Activated T-helper 2 cell treated with anti-CD3 and anti-CD28 coated beads, Interferon-gamma antibody, Interleukin-2, Interleukin-4, amounts not matched to agents 10 μg/mL and 5 μg/mL and 100 μg/mL, durations not matched to agents 14 hours and 24 hours and 36 hours (primary cell): ENCODE measurements at places on chromosomes 2 and 18.

DNA sequence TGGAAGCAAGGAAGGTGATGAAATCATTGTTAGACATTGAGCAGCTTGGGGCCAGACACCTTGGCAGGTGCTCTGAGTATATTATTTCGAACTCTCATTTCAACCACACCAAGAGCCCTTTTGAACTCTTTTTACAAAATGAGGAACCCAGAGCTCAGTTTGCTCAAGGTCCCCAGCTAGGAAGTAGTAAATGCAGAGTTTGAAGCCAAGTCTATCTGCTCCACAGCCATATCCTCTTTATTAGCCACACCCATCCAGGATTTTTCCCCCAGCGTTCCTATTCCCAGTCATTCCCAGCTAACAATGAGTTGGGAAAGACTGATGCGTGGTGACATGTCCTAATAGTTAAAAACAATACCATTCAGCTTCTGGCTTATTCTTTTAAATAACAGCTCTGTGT lies 40.2 kb downstream of the SEMA4F start:
- DNase-seq = no peak

- no peak for DNase-seq
Measured at GRCh38 chr18:8517276-8517675, 92.0 kb upstream of the RAB12 start.

DNA sequence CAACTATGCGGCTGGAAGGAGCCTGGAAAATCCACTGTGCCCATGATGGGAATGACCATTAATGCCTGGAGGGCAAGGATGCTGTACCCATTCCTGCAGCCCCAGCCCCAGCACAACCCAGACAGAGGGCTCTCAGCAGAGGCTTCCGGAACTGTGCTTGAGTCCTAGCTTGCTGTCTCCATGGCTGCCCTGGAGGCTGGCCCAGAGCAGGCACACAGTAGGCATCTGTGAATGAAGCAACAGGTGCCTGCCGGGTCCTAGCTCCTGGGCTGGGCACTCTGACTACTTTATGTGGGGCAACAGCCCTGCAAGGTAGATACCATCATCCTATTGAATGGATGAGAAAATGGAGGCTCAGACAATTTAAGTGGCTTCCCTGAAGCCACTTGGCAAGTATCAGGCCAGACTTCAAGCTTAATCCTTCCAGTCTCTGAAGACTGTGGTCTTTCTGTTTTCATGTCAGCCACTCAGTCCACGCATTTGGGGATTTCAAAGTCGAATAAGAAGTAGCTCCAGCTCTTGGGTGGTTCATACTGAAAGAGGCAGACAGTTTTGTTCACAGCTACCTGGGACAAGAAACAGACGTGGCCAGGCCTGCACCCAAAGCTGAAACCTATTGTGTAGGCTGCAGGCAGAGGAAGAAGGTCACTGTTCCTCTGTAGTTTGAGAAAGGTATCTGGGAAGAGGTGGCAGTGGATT lies 237.5 kb downstream of the ZBTB7C start:
- no peak for DNase-seq

- no peak for DNase-seq
Measured at GRCh38 chr2:135047300-135047699, at the start of gene MAP3K19. MAP3K19 (minus strand) TSS chr2:135047447; CDS start chr2:135024647, 22,800 bp downstream.

DNA sequence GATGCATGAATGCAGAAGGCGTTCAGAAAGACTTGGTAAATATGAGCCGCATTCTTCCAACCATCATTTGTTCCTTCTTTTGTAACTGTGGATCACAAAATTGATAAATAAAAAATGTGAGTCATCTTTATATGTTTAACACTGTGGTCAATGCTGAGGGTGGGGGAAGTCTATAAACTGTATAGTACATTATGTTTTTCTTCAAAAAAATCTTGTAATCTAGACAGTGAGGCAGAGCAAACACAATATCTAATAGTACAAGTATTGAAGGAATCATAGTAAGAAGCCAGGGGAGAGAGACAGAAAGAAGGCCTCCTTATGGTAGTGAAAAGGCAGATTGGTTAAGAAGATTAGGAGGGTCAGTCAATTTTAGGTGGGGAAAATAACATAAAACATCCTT lies 30.7 kb upstream of the CALCRL start:
- no peak for DNase-seq

DNA sequence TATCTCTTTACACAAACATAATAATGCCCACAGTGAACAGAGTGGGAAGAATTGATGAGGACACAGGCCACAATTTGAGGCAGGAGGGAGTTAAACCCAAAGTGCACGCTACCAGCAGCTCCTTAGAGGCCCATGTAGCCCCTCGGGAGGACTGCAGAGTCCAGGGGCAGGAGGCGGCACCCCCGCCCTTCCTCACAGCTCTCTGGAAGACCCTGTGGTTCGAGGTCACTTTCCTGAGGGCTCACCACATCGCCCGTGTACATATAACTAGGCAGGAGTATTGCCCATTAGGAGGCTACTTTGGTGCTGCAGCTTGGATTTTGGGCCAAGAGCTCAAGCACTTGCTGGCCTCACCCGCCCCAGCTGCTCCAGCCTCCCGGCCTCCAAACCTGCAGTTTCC lies 22.2 kb upstream of the CIDEA start:
- DNase-seq = no peak

DNA sequence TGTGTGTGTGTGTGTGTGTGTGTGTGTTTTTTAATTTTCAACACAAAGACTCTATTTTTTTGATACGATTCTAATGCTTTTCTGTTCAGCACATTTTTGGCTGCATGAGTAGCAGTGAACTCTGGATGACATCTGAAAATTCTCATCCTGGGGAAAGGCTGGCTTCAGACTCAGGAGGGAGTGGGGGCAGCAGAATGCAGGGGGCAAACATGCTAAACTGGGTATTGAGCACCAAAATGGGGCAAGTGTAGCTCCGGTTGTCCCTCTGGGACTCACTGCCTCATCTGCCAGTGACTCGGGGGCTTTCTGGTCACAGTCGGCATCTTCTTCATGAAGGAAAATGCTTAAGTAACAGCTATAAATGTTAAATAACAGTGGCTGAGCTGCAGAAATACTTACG lies 116.8 kb upstream of the PID1 start:
- no peak for DNase-seq

DNA sequence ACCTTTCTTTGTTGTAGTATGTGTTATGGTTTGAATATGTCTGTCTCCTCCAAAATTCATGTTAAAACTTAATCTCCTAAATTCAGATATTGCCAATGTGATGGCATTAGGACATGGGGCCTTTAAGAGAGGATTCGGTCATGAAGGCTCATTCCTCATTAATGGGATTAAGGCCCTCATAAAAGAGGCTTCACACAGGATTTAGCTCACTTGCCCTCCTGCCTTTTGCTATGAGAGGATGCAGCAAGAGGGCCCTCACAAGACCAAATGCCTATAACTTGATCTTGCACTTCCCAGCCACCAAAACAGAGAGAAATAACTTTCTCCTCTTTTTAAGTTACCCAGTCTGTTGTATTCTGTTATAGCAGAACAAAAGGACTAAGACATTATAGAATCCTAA lies 19.7 kb downstream of the ZBTB14 start:
- no peak for DNase-seq

GRCh38 chr2:119606674-119607073 lies 62.4 kb downstream of the CFAP221 start:
- no peak for DNase-seq

DNA sequence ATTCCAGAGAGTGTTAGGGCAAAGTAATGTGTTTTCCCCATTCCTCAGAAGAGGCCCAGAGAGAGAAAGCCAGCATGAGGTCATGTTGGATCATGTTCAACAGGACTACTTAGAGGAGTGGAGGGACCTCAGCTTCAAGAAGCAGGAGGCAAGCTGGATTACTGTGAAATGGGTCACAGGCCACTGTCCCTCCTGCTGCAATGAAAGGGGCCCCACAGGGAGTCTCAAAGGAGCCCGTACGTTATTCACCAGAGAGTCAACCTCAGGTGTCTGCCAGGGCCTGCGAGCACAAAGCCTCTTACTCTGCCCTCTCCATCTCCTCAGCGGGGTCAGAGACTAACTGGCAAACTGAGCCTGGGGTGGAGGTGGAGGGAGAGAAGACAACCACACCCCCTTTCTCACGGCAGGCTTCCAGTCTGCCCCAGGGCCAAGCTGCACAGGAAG lies 27.2 kb upstream of the ACYP2 start:
- DNase-seq = no peak

DNA sequence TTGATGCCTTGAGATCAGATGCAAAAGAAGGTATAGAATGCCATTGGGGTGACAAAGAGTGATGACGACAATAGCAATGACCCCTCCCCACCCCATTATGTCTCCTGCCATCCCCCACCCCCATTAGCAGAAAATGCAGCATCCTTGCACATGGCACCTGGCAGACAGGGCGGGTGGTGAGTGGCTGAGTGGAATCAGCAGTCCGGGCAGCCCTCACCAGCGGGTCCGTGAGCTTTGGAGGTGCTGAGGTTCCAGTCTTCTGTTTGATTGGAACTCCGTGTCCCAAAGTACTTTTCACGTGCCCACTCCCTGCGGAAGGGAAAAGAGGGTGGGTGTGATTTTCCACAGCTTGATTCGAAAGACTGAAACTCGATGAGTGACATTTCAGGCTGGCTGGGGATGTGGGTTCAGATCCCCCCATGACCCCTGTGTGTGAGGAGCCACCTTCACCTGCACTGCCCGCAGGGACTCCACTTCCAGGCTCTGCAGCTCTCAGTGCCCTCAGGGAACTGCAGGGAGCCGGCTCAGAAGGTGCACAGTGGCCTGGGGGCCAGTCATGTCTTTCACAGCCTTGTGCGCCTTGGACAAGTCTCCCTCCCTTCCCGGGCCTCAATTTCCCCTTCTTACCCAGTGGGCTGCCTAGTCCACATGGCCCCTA lies 130.9 kb downstream of the GLI2 start:
- no peak for DNase-seq

DNA sequence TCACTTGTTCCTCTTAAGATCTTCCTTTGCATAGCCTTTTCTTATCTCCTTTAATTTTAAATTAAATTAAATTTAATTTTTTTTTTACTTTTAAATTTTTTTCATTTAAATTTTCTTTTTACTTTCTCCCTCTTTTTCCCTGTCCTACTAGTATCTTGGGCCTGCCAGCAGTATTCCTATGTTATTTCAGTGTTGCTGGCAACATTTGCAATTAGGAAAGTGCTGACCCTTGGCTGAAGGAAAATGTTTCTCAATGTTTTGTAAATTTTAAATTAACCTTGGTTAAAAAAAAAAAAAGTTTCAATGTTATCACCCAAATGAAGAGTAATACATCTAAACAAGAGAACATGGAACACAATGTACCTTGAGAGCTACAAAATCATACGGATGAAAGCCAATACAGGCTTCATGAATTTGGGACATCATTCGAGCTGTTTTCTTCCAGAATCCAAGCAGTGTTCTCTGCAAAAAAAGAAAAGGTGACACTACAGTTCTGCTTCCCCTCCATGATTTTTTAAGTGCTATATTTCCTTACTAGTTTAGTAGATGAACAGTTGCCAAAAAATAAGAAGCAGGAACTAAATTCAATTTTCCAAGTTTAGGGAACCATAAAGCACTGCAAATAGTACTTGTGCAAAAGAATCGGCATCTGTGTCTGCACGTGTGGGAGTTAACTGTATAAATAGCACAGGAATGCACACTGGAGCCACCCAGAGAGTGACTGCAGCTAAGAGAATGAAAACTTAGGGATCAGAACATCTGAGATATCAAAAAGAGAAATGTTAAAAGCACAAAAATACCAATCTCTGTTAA lies 55.8 kb downstream of the ICA1L start:
- DNase-seq = no peak

DNA sequence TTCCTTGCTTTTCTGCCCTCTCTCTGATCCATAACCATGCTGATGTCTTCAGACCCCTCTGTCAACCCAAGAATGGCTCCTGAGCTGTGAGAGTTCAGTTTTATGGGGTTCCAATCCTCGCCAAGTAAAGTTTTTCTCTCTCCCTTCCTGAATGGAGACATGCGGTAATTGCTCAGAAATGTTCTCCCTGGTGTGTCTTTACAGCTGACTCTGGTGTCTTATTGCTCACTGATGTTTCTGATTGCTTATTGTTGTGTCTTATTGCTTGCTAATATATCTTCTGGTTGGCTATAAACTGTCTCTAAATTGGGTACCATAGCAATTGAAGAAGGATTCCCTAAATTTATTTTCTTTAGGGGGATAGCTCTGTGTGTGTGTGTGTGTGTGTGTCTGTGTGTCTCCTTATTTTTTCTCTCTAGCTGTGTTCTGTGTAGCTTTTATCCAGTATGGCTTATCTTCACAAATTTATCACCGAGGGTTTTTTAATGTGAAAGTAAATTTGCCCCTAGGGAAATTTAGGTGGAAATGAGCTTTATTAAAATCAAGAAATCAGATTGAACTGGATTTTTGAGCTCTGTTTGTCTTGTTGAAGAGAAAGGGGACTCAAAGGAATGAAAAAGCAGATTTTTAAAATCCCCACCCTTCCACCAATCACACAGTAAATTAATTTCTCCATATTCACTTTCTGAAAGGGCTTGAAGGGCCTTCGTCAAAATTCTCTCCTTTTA lies 19.5 kb downstream of the MGAT5 start:
- no peak for DNase-seq

- no peak for DNase-seq
Measured at GRCh38 chr18:6478121-6478520, 63.4 kb upstream of the L3MBTL4 start.

GRCh38 chr2:132463719-132464118 lies 47.1 kb downstream of the GPR39 start:
- DNase-seq = no peak

- no peak for DNase-seq
Measured at GRCh38 chr2:97868986-97869721, 126.6 kb downstream of the TMEM131 start.

DNA sequence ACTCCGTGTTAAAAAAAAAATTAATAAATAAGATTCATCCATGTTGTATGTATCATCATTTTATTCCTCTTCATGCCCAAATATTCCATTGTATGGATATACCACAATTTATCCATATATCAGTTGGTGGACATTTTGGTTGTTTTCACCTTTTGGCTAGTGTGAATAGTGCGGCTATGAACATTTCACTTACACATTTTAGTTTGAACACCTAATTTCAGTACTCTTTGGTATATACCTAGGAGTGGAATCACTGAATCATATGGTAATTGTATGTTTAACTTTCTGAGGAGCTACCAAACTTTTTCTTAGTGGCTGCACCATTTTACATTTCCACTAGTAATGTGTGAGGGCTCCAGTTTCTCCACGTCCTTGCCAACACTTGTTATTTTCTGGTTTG lies 20.0 kb downstream of the CDCA7 start:
- no peak for DNase-seq

- no peak for DNase-seq
Measured at GRCh38 chr2:10140841-10141610, 18.5 kb downstream of the RRM2 start.

DNA sequence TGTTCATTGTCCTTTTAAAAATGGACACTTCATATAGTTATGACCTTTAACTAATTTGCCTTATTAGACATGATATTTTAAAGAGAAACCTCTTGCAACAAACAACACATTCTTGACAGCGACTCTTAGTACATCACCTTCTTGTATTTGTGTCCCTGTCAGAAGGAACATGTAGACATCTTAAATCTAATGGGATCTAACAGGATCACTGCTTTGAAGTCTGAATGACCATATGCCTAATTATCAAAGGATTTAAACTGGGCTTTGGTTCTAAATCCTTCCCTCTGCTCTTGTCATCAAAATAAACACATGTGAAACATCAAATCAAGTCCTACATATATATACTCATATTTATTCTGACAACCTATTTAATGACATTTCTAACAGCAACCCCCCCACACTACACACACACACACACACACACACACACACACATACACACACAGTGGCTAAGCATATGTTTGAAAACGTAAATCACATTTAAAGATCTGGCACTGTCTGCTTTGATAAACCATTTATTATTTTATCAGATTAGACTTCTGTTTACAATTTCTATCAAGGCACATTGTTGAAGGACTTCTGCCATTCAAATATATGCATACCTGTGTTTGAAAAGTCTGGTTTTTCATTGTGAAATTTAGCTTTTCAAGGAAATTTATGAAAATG lies 4.2 kb downstream of the GALNT13 start:
- DNase-seq = no peak
